CD4-positive, alpha-beta T cell treated with Interleukin-1 beta for 1 hour (primary cell): ENCODE measurements at places on chromosomes 12 and 14.

DNA sequence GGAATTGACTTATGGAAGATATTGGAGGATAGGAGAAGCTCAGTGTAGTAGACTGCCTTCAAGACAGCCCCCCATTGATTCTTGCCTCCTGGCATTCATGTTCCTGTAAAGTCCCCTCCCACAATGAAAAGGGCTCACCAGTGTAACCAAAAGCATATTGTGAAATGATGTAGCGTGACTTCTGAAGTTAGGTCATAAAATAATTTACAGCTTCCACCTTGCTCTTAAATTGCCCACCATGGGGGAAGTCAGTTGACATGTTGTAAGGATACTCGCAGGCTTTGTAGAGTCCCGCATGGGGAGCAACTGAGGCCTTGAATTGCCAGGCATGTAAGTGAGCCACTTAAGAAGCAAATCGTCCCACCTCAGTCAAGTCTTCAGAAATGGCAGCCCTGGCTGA, 25.1 kb downstream of the GTSF1 start:
- DNase-seq: no peak

DNA sequence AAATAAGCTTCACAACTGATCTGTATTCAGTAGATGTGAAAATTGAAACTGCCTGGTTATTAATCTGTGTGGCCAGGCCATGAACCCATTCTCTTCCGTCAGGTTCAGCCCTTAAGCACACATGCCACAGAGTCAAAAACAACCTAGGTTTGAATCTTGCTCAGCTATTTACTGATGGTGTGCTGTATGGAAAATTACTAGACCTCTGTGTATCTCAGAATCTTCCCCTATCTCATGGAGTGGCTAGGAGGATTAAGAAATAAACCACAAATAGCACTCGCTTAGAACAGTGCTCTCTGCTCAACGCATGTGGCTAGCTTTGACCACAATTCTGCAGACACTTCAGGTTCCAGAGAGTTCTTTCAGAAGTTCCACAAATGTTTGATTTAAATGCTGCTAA, 240.7 kb upstream of the PLEKHG7 start:
- peak; percentile 43 for DNase-seq

DNA sequence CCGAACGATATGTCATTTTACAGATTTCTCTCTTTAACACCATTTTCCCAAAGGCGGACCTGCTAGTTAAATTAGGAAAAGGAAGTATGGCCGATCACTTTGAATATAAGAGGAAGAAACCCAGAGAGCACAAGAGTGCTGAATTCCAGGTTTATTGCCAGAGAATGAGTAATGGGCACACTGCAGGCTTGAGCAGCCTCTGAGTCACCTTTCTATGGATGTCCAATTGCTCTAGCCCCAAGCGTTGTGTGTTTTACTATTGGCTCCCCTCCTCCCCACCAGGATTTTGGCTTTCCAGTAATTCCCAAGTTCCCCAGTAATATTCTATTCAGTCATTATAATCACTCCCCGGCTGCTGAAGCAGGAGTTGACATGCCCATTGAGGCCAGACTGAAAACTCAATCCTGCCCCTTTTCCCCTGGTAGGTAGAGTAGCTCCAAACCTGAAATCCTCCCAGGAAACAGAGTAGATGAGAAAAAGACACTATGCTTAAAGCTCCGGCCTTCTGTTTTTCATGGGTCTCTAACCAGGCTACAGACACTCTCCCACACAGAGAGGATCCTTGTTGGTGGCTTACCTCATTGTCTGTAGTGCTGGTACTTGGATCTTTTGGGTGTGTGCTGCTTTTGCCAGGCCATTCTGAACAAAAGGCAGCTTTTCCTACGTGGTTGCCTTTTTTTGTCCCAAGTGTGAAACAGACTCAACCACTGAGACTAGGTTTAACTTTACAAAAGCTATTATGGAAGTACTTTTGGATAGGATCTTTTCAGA, 704.3 kb upstream of the FLRT2 start:
- DNase-seq: no peak

- no peak for DNase-seq
Measured at GRCh38 chr14:80587096-80587724, 354.3 kb downstream of the CEP128 start.

- no peak for DNase-seq
Measured at GRCh38 chr12:94679554-94680195, 29.3 kb upstream of the TMCC3 start.

DNA sequence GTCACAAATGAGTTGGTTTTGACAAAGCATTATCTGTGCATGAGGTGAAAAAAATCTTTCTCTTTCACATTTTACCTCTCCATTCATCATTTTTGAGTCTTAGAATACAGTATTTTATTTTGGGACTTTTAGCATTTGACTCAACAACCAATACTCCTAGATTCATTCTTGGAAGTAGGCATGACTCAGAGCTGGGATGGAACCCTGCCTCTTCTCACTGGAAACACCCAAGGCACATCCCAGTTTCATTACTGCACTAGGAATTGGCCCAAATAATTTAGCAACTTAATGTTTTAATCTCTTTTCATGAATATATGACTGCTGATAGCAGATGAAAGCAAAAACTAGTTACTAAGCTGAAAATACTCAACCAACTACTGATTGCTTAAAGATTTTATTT, 3.3 kb upstream of the PDZRN4 start:
- no peak for DNase-seq

DNA sequence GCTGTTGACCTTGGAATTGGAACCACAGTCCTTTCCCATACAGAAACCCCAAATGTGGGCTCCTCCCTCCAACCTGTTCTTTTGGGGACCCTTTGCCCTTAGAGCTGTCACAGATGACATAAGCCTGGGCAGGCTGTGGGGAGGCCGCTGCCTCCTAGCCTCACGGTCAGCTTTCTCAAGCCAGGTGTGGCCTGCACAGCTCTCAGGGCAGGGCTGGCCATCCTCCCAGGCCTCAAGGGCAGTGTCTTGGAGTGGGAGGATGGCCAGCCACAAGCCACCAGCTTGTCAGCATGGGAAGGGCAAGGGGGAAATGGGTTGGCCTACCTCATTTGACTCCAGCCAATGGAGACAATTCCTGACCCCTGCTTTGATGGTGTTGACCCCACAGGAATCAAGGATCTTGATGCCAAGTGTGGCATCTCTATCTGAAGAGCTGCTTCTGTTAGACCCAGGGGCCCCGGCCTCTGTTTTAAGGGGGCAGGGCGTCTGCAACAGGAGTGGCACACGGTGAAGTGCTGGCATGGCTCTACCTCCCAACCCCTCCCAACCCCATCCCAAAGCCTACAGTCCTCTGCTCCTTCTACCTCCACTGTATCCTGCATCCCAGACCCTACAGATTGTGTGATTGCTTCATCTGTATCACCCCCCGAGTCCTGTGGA, 11.5 kb downstream of the CBLN3 start:
- no peak for DNase-seq

GRCh38 chr12:122793685-122794106, 19.3 kb downstream of the CCDC62 start:
- peak; percentile 64 for DNase-seq

DNA sequence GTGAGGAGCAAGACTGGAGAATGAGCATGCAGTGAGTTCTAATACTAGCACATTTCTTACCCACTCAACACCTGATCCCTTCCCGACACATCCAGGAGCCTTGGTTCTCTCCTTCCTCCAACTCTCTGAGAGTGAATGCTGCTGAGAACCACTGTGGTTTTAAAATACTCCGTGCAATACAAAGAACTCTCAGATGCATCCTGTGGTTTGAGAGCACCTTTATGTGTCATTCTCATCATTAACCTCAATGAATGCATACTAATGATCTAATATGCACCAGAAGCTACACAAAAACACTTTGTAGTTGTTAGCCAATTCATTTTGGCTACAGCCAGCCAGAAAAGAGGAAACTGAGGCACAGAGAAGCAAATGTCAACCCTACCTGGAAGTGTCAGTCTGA, 87.6 kb downstream of the GALNT8 start:
- peak; percentile 33 for DNase-seq

- no peak for DNase-seq
Measured at GRCh38 chr12:57460841-57461275, 1.3 kb downstream of the GLI1 start.

GRCh38 chr12:100767371-100767770, 27.2 kb upstream of the ANO4 start:
- DNase-seq: no peak

DNA sequence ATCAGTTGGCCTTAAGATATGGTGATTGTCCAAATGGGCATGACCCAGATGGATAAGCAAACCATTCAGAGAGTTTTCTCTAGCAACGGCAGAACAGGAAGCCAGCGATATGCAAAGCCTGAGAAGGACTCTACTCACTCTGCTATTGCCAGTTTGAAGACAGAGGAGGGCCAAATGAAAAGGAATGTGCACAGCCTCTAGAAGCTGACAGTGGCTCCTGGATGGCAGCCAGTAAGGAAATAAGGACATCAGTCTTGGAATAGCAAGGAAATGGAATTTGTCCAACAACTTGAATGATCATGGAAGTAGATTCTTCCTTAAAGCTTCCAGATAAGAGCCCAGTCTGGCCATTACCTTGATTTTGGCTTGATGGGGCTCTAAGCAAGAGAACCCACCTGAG, 60.0 kb downstream of the TMTC2 start:
- no peak for DNase-seq

- DNase-seq: no peak
Measured at GRCh38 chr12:64551676-64552075, 58.6 kb upstream of the RASSF3 start.

GRCh38 chr12:106897082-106897481, 58.6 kb upstream of the TMEM263 start:
- no peak for DNase-seq

GRCh38 chr14:39006721-39007410, 96.2 kb downstream of the SEC23A start:
- no peak for DNase-seq

DNA sequence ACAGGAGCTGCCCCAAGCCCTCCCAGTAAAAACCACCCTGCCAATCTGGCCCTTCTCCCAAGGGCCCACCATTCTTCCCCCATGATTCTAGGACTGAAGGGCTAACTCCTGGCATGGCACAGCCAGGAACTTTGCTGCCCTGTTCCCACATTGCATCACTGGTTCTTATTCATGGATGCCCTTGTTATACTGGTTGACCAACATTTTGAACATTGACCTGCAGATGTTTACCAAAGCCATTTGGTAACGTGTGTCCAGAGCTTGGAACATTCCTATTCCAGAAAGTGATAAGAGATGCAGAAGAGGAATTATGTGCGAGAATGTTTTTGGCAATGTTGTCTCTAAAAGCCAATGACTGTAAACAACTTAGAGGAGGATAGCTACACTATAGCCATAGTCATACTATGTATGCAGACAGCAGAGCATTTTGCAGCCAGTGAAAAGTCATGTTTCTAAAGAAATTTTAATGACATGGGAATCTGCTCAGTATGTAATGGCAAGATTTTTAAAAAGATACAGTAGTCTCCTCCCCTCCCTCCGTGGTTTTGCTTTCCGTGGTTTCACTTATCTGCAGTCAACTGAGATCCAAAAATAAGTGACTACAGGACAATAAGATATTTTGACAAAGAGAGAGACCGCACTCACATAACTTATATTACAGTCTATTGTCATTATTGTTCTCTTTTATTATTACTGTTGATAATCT, 108.8 kb downstream of the DAAM1 start:
- DNase-seq: no peak

- DNase-seq: no peak
Measured at GRCh38 chr14:26163761-26164160, 434.1 kb downstream of the NOVA1 start.

DNA sequence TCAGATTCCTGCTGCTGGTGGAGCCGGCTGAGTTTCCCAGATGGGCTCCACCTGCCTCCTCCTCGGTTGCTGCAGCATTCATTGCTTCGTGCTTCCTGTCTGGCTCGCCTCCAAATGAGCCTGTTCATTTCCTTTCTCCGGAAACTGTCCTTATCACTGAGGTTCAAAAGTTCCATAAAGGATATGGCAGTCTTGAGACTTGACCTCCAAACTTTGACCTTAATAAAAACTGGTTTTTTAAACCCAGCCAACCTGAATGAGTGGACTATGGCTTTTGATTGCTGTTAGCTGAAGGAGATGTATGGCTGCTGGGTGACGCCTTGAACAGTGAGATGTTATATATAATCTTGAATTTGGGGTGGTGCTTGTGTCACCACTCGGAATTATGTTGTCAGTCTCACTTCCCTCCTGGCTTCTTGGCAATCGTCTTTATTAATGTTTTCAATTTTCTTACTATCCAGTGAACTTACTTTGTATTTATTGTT, 62.7 kb downstream of the RASSF3 start:
- peak; percentile 24 for DNase-seq

- DNase-seq: peak; percentile 18
Measured at GRCh38 chr12:110349514-110350151, 53.9 kb downstream of the ANAPC7 start.

DNA sequence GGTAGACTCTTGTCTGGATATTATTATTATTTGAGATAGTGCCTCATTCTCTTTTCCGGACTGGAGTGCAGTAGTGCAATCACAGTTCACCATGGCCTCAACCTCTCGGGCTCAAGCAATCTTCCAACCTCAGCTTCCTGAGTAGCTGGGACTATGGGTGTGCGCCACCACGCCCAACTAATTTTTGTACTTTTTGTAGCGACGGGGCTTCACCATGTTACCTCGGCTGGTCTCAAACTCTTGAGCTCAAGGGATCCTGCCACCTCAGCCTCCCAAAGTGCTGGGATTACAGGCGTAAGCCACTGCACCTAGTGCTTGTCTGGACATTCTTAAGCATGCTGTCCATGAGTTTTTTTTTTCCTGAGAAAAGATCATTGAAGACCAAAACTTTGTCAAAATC, 498.9 kb upstream of the RGS6 start:
- DNase-seq: no peak

GRCh38 chr12:92094751-92095161, 50.9 kb downstream of the BTG1 start:
- no peak for DNase-seq

GRCh38 chr14:37202265-37202664, 4.5 kb downstream of the MIPOL1 start:
- DNase-seq: no peak

- no peak for DNase-seq
Measured at GRCh38 chr12:94264736-94265485, 116.5 kb downstream of the PLXNC1 start.

DNA sequence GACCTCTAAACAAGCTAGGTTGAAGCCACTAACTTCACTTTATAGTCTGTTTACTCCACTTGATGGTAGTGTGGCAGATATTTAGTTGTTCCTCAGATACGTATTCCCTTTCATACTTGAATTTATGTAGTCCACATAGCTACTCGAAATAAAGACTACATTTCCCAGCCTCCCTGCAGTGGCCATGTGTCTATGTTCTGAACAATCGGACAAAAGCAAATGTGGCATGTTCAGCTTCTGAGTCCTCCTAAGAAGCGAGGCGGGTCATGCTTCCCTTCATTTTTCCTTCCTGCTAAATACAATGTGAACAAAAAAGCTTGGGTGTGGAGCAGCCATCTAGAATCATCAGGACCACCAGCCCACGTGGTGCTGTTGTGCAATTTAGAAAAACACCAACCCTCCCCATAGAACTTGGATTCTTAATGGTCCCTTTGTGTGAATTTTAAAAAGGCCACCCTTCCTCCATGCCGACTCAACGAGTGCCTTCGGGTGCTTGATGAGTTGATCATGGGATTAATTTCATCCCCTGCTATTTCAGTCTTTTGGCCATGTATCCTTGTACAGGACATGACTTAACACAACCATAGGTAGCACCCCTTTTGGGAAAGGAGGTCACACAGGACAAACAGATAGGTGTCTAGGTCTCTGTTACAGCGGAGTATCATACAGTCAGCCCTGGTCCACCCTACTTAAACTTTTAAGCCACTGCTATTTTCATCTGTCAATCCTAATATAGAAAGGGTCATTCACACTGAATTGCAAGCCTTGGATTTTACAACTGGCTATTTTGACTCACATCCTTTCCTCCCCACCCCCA, 60.7 kb downstream of the ZFC3H1 start:
- no peak for DNase-seq
